ENCODE measurements at places on chromosomes 5 and 9.

DNA sequence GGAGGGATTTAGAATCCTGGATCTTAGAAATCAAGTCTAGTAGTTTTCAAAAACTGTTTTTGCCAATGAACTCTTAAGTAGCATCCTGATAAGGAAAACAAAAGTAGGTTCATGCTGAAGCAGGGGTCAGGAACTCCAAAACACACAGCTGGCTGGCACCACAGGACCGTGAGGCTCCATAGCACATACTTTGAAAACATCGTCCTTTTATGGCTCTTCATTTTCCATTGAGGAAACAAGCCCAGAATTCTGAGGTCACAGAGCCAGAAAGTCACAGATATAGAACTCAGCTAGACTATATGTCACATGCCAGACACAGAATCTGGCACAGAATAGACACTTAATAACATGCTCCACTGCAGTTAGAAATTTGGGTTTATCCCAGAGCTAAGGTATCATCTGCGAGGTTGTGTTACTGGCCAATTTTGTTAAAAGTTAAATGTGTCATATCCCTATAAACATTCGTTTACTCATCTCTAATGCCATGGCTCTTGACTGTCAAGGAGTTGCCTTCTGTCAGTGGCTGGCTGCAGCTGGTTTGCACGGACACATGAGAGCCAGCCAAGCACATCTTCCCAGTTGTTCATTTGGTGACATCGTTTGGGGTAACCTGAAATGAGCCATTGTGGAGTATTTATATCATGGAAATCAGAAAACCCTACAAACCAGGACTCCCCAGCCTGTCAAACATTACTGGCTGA lies 58.8 kb downstream of the FAM78A start:
- DNase-seq: no peak

DNA sequence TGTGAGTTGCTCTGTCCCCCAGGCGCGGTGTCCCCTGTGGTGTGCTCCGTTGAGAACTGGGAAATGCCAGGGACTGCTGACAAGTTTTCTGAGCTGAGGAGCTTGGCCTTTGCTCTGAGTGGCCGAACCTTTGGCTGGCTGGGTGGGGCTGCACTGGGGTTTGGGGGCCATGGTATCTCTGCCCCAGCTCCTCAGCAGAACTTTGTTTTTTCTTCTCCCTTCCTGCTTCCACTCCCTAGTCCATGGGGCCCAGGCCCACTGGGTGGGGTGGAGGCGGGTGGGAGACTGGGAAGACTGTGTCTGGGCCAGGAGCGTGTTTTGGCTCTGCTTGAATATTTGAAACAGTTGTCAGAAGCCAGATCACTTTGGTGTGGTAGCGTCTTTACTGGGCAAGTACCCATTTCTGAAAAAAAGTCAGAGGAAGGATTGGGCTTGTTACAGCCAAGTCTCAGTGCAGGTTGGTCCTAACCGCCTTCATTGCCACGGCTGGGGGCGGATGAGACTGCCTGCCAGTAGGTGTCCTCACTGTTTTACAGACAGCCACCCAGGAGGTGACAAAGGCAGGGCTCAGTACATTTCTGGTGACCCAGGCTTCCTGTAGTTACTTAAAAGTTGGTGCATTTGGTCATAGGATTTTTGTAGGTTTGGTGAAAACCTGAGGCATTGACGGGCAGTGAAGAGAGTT lies 92.7 kb downstream of the DAB2IP start:
- no peak for DNase-seq

DNA sequence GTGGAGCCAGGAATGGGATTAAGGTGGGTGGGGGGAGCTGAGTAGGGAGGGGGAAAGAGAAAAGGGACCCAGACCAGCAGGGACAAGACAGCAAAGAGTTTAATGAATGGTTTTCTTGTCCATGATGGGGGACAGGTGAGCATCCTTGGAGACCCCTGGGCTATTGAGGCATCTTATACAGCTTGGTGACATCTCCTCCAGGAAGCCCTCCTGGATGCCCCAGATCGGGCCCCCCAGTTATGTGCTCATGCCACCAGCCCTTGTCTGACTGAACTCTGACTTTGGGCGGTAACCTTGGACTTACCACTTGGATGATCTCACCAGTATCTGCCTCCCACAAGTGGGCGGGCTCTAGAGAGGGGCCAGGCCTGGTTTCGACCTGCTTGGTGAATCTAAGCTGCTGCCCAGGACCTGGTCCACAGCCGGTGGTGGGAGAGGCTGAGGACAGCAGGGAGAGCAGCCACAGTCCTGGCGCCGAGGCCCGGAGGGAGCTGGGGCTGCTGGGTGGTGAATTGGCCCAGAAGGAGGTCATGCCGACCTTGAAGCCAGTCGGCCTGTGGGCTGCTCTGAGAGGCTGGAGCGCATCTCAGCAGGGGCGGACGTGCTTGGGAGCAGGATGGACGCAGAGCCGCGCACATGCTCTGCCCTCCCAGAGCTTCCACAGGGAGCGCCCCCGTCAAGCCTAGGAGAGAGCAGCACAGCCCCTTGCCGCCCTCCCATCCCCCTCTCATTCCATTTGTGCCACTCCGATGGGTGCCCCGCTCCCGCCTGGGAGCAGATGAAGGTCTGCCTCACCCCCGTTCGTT lies 36.2 kb downstream of the UNC5A start:
- no peak for DNase-seq

DNA sequence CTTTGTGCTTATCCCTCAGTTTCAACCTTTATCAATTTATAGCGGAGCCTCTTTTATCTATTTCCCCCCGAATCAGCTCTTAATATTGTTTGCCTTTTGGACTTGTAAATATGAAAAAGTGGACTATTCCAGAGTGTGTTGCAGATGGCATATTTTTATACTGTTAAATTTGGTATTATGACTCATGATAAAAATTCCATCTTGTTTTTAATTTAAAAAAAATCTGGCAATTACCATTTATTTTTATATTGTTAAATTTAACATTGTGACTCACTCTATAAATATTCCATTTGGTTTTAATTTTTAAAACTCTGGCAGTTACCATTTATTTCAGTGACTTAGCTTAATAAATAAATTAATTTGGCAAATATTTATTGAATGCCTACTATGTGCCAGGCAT lies 37.5 kb downstream of the RBM27 start:
- DNase-seq: no peak

- DNase-seq: no peak
Observed at GRCh38 chr9:71830153-71830552, 61.8 kb upstream of the CEMIP2 start.

GRCh38 chr5:171387970-171388815 lies 544 bp downstream of the NPM1 start:
- DNase-seq: peak; percentile 80

Data from T-cell (primary cell).